ENCODE measurements at places on chromosomes 2 and 18.
A peak's percentile ranks its signal among the peaks of the same experiment; 100 is the strongest.

GRCh38 chr2:15494877-15495276 lies 66.3 kb downstream of the NBAS start:
- no peak for DNase-seq

DNA sequence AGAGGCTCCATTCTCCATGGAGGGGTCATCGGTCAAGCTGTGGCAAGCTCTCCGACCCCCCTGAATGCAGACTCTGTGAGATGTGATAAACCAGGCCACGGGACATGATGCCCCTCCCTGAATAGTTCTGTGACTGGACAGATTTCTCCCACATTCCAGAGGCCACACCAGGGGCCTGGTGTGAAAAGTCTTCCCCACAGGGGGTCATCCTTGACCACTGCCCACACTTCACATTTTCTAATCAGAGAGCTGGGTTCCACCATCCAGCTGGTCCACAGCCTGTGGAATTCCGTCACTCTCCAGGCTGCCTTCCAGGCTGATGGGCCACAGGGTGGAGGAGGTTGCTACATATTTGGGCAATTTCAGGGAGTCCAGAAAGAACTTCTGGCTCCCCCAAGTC lies 51.3 kb upstream of the CYRIA start:
- no peak for DNase-seq

- DNase-seq = peak; percentile 17
These were observed 1.4 kb upstream of the BCL2 start for GRCh38 chr18:63320975-63321265.

DNA sequence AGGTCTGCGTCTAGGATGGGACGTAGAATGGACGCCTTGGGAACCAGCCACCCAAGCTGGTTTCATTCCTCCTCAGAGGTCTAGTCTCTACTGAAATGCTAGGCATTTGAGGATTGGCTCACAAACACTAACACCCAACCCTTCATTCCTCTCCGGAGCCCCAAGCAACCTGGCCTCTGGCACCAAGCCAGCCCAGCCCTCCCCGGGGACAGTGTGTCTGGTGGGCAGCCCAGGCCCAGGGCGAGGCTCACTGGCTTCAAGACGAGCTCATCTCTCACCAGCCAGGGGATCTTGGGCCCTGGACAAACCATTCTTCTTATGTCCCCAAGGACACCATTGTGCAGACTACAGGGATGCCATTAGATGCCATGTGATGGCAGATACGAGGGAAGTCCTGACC lies 182.5 kb downstream of the CTIF start:
- no peak for DNase-seq

- DNase-seq = no peak
These were observed 1.2 kb downstream of the BMPR2 start for GRCh38 chr2:202377207-202377761.

DNA sequence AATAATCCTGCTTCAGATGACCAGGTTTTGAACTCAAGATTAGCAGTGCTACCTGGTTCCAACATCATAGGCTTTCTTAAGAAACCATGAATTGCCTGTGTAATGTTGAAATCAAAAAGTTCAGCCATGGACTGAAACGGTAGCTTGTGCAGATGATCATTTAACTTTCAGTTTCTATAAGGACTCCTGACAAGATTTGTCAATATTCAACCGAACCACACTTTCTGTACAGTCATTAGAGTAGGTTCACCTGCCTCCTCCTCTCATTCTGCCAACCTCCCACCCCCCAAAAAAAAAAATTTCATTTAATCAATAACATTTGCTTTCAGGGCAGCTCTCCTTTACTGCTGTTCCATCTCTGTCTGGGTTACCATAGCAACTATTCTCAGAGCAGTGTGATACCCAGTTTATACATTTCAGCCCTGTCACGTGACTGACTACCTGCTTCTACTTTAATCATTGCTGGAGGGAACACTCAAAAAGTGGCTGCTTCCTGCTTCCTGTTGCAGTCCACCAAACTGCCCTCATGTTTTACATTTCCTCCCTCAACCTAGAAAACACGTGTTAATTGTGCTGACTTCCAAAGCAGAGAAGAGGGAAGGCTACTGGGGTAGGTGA lies 275.5 kb downstream of the SS18 start:
- DNase-seq = no peak

GRCh38 chr2:144430722-144431391 lies 89.1 kb downstream of the ZEB2 start:
- no peak for DNase-seq

DNA sequence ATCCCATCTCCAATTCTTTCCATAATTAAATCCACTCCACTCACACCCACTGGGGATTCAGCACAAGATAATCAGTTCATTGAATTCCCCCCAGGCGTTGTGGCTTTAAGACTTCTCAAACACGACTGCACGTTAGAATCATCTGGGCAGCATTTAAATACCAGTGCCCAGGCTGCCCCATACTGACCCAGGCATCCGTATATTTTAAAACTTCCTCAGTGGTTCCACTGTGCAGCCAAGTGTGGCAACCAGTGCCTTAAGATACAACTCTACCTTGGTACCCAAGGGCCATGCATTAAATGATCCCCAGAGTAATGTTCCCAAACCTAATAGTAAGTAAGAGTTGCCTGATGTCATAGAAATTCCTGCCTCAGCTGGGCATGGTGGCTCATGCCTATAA lies 54.3 kb upstream of the BZW1 start:
- no peak for DNase-seq

DNA sequence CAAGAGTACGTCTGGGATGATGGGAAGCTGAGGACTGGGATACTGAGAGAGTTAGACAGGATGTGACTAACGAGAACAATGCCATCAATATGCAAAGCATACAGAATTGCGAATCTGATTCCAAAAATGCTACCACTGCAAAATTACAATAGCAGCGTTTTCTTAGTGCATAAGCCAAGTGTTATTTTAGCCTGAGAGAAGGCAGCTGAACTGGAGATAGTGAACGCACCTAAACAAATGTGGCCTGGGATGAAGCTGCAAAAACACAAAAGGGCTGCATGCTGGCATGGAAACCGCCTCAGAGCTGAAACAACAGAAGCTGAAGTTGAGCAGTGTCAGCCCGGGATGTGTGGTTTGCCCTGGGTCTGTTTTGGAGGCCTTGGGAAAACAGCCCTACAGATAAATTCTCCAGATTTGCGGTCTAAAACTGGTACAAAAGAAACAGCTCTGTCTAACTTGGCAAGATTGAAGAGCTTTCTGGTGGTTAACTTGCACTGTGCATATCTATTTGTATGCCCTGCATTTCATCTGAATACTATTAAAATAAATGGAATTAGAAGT lies 45.5 kb downstream of the LYPD6 start:
- DNase-seq = no peak

GRCh38 chr18:6949800-6950586 lies 167.6 kb downstream of the LAMA1 start:
- no peak for DNase-seq

GRCh38 chr18:74623047-74623816 lies 25.6 kb downstream of the ZNF407 start:
- no peak for DNase-seq

DNA sequence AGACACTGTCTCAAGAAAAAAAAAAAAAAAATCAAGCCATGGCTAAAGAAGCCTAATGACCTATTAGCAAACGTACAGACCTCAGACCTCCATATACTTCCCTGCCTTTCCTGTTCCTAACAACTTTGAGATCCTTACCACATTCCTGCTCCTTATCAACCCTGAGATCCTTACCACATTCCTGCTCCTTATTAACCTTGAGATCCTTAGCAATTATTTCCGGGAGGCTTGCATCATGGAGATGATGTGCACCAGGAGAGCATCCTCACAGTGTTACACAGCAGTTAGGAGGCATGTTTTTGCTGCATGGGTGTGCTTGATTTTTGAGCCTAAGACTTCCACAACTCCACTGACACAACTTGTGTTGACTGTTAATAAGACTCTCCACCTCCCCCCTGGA lies 54.6 kb upstream of the RASGRP3 start:
- no peak for DNase-seq

DNA sequence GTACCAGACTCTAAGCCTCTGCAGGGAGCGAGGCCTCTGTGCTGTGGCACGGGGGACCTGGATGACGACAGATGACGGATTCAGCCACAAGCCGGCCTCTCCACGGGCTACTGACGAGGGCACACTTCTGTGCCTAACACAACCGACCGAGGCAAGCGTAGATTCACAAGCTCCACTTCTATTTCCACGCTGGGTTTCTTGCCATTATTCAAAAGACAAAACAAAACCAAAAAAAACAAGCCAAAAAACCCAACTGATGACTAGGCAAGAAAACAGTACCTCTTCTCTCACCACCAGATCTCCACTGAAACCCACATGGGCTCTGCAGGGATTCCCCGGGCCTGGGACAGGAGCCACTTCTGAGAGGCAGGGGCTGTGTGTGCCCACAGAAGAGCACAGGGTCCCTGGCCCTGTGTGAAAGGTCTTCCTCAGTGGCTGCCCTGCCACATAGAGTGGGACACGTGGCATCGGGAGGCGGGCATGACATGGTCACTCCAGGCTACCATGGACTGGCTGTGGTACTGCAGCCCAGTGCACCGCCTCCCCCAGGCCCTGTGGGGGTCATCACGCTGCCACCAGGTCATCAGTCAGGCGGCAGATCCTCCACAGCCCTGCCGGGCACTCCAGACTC lies 254.7 kb downstream of the HDAC4 start:
- no peak for DNase-seq

DNA sequence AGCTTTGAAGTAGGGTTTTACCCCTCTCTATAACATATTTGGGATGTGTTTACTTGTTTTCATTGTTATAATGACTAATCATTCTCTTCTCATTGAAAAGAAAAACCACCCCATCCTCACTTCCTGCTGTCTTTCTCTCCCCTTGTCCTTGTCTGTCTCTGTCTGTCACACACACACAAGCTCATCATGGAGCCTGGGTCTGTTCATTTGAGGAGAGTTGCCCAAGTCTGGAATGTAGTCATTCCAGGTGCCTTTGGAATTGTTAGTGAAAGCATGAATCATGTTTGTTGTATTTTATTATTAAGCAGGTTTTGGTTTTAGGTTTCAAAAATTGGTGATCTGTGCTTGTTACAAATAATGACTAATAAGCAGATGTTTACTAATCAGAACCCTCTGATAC lies 133.5 kb upstream of the IL1R2 start:
- no peak for DNase-seq

- DNase-seq = no peak
These were observed 110.8 kb downstream of the ZNF516 start for GRCh38 chr18:76384114-76384790.

DNA sequence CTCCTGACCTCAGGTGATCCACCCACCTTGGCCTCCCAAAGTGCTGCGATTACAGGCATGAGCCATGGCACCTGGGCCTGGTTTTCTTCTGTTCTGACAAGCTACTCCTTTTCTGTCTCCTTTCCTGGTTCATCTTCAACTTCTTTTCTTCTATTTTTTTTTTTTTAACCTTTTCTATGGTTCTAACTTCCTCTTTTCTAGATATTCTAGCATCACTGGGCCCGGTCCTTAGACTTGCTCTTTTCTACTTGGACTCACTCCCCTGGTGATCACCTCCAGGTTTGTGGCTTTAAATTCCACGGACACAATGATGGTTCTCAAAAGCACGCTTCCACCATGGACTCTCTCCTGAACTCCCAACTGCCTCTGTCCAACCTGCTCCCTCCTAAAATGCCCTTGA lies 2.0 kb downstream of the EIF2AK2 start:
- no peak for DNase-seq

GRCh38 chr18:47737956-47738355 lies 192.5 kb downstream of the SMAD2 start:
- DNase-seq = no peak

DNA sequence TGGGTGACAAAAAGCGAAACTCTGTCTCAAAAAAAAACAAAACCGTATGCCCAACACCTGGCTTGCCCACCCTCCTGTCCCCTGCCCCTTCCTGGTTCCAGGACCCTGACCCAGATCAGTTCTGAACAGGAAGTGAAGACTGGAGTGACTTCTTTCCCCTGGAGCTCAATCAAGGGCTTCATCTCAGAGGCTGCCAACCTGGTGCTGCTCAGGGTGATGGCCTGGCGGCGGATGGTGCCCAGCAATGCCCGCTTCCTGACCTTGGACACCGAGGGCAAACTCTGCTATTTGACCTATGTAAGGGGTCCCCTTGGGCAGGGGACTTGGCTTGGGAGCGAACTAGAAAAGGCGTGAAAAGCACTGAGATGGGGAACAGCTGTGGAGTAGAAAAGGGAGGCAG lies 5.9 kb downstream of the CATIP start:
- DNase-seq = no peak

- DNase-seq = no peak
These were observed 188.1 kb downstream of the SRBD1 start for GRCh38 chr2:45422921-45423320.

DNA sequence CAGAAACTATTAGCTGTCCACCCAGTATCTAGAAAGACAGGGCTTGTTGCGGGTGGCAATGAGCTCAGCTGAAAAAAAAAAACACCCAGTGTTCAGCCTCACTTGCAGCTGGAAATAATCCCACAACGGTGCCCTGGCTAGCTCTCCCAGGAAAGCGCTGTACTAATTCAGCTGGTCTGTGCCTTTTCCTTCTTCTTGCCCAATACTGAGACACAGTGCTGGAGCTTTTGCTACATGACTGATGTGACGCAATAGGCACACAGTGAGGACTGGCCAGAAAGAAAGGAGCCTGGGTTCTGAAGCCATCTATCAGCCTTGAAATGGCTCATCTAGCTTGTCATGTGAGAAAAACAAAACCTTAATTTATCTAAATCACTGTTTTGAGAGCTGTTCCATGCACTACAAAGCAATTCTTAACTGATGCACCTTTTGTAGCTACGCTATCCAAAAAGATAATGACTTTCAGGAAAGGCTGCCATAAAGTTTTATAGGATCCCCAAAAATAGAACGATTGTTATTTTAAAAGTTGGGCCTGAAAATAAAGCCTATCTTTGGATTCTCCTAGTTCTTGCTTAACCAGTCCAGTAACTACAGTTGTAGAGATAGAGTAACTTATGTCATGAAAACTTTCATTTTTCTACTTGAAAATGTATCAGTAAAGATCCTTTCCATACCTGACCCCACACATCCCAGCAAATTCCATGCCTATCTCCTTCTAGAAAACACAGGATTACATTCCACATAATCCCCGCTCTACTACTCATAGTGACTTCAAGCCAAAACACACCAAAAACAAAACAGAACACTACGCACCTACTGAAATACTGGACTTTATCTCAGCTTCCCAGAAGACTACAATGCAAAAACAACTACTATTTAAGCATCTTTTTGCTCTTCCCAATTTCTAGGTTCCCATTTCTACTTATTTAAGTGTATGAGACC lies 15.9 kb downstream of the KIDINS220 start:
- no peak for DNase-seq

DNA sequence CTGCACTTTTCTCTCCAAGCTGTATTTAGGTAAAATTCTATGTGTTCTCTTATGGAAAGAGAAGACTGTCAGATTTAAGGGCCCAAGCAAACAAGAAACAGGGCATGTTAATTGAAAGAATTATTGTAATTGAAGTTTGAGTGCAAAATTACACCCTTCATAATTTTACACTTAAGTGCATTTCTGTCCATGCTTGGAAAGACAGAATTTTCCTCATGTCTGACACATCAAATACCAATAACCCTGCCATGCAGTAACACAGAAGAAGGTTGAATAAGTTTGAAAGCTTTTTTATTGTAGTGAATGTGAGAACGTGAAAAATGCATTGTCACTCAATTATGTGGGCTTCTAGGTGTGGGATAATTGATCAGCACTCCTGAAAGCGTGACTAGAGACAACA lies 52.9 kb upstream of the PARD3B start:
- DNase-seq = no peak

Measured in esophagus squamous epithelium (tissue), 5 donors.